AG04449 (cell line): ENCODE measurements at places on chromosomes 16 and 17.

DNA sequence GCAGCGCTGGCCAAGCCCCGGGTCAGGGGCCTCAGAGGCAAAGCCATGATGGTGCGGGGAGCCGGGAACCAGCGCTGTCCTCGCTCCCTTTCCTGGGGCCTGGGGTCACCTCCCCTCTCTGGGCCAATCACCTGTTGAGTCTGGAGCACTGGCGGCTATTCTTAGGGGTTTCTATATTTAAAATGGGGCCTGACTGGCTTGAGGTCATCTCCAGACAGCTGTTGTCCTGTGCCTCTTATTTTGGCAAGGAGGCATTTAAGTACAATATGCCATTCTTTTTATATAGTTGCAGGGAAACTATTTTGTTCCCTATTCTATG is at the start of gene COX6A2:
TSS of gene COX6A2 (minus strand) at position 82 of the 319 bp plus-strand sequence. CDS start at position 47, 35 bp downstream.
- no peak for DNase-seq

DNA sequence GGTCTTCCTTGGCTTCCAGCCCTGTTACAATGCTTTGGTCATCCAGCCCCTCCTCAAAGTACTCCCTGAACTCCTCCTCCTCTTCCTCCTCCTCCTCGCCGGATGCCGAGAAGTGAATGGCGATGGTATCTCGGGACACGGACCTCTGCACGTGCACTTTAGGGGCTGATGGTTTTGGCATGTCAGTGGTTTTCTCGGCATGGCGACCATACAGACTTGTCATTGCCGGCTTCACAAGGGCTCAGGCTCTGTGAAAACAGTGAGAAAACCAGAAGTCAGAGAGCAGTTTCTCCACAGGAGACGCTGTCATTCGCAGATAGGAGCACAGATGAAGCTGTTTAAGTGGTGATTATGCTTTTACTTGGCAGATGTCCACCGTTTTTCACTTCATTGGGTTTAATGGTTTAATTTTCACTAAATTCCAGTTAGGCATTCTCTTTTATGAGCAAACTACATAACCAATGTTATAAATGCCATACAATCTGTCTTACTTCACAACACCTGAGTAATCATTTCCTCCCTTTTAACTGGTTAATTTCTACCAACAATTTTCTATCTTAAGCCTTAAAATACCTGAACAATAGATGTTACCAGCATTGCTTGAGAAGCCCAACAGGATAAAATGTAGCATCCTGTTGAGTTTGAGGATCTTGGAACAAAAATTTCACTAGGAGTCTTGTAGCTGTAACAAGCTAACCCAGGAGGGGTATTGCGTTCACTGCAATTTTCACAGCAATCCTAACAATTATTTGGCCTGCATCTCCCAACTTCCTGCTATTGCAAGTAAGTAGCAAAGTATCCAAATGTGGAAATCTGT is 48.9 kb downstream of the TEX2 start:
- DNase-seq: no peak

GRCh38 chr16:21989751-21990150 is 11.2 kb downstream of the PDZD9 start:
- DNase-seq: no peak

- no peak for DNase-seq
These were observed 20.1 kb downstream of the CPNE2 start for GRCh38 chr16:57112403-57113041.

- DNase-seq: no peak
These were observed 93.2 kb downstream of the C17orf67 start for GRCh38 chr17:56740481-56740880.

GRCh38 chr16:13999071-13999894 is 71.8 kb upstream of the MRTFB start:
- no peak for DNase-seq

GRCh38 chr17:29042679-29043538 is at the start of gene PIPOX:
TSS of gene PIPOX (plus strand) at chr17:29043141. CDS start at chr17:29043226, 85 bp downstream.
- DNase-seq: no peak

DNA sequence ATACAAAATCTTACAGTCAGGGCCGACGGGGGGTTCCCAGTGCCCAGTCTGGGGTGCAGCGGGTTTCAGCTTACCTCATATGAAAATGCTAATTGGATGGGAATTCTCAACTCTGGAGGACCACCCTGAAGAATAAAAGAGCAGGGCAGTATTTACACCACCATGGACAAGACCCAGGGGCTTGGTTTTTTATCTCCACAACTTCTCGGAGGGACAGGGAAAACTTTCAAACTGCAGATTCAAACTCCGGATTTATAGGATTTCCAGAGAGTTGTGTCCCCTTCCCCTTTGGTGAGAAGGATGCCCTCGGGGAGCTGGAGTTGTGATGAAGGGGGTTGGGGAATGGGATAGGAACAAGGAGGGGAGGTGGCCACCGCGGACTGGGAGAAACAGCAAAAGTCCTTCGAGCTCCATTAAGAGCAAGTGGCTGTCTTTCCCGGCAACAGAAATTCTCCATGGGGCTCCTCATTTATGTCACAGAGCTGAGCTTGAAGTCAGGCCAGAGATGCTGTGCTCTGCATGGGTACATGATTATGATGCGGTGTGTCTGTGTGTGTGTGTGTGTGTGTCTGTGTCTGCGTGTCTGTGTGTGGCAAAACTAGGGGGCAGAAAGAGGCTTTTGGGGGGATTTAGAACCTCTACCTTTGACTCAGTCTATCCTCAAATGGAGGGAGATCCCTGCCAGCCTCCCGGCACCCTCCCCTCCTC is 15.7 kb downstream of the FOXL1 start:
- DNase-seq: no peak

GRCh38 chr17:44904001-44904984 is 5.0 kb upstream of the EFTUD2 start:
- DNase-seq: no peak

DNA sequence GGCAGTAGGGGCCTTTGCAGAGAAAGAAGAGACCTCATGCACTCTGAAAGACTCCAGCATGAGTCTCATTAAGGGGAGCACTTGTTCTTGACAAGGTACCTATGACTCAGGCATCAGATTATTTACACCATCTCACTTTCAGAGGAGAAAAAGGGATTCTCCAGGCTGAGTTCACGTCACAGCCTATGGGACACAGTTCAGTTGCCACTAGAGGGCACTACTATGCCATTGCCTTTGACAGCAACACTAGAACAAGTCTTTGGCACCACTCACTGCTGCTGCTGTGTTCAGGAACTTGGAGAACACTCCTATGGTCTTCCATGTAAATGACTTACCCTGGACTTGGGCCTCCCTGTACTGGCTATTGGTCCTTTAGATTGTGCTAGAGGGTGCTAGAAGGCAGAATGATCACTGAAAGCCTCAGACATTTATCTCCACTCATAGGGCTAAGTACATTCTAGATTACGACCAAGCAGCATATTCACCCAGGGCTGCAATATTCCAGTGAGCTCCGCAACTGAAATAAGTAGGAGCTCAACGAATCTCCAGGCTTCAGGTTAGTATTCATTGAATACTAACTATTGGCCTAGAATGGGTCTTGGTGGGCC is 225.1 kb upstream of the CA10 start:
- DNase-seq: no peak

GRCh38 chr17:37429453-37429852 is 22.8 kb downstream of the TADA2A start:
- DNase-seq: no peak

- no peak for DNase-seq
These were observed 1.1 kb downstream of the GAS7 start for GRCh38 chr17:10197362-10197720.

- DNase-seq: no peak
These were observed 109.0 kb downstream of the RAP1GAP2 start for GRCh38 chr17:2905269-2905668.

DNA sequence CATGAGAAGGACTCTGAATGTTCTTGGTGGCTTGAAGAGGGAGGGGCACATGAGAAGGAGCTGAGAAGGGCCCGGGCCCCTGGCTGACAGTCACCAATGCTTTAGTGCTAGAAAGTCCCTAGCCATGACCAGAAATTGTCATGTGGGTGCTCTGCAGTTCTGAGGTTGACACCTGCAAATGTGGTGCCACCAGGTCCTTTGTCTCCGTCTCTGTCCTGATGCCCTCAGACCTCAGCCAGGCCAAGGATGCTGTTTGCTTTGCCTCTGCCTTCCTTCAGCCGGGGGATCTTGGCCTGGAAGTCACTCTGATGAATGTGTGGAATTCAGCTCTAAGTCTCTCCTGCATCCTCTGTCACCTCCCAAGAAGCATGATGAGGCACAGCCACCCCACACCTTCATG is 63.6 kb downstream of the TNFRSF13B start:
- DNase-seq: no peak

DNA sequence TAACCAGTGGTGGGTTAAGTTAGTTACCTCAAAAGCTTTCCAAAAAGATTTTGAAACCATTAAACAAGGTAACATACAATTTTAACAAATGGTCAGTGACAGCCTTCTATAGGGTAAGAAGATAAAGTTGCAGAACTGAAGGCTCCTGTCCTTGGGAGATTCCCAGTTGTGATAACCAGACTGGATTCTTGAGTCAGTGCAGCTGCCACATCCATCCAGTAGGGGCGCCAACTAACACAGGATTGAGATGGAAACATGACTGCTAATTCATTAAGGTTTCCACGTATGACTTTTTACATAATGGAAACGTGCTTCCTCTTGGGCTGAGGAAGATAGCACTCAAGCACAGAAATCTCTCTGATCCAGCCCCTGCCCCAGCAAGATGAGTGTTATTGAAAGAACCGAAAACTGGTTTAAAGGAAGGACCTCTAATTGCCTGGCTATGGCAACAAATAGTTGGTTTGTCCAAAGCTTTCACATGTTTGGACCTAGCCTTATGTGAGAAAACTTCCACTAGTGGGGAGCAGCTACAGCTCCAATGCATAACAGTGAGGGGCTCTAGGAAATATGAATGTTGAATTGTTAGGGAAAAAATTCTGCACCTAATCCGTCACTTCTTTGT is 269.8 kb upstream of the MYOCD start:
- DNase-seq: no peak
